Mesothelial cell of epicardium (in vitro differentiated cells): ENCODE measurements at places on chromosomes 3 and 15.

DNA sequence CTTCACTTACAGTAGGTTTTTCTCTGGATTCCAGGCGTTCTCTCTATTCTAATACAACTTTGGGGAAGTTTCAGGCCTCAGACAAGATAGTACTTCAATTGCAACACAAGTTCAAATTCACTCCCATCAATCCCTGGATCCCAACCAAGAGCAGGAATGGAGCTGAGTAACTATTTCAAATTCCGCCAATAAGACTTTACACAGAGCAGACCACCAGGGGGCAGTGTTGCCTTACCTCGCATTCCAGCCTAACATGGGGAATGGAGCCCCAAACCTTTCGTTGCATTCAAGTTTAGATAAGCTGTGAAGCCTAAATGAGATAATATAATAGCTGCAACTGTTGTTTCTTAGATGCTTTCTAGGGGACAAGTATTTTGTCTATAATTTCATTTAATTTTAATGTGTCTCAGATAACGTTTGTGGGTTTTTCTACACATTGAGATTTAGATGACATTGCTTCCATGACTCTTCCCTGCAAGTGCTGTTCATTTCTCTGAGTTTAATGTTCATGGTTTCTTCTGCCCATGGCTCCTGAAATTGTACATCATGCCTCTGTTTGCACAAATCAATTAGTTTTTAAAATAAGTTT, 186.7 kb downstream of the NSUN3 start:
- peak; percentile 76 for DNase-seq

DNA sequence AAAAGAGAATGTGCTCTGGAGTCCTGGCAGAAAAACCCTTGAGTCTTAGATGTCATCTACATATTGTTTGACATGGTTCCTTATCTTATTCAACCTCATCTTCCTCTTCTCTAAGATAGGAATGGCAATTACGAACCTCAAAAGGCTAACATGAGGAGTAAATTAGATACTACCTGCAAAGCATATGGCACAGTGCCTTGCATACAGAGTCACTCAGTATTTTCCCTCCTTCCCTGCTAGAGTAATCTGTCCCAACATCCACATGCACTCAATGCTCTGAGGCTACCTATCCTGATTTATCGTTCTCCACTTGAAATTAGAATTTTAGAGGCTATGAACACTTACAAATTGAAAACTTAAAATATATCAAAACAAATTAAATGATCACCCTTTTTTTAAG, 386.7 kb downstream of the RSL24D1 start:
- DNase-seq = no peak

DNA sequence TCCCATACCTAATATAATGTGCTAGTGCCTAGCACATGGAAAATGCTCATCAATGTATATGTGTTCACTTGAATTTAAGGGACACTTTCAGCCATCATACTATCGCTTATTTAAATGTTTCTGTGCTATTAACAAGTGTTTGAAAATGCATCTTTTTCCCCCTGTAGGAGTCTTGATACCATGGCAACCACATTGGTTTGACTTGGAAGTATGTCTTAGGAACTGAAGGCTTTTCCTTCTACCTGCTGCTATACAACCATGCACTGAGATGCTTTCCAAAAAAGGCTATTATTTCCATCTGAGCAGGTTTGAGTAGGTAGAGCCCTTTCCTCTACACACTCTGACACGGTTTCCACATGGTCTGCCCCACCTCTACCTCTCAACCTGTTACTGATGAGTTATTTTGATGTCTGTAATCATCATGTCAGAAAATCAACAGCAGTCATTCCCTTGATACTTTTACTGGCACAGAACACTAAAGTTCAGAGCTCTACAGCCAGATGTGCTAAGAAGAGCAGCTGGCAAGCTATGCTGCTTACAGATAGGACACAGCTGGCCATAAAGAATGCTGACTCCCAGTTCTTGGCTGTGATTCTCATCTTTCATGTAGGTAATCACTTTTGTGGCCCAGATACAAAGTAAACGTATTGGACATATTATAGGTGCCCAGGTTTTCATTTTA, 59.3 kb downstream of the RYR3 start:
- DNase-seq = no peak

DNA sequence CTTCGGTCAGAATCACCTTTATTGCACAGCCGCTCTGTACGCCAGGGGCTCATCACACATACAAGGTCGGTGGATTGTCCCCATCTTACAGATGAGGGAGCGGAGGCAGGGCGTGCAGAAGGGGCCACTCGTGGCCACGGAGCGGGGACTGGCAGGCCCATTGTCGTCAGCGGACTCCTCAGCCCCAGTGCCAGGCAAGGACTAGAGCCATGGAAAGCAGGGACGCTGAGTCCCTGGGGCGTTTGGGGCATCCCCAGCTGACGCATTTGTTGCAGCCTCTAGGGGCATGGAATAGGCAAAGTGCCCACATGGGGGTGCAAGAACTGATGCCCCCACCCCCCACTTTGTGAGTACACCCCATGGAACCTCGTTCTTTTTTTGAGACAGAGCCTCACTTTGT, 29.8 kb upstream of the FURIN start:
- DNase-seq = no peak

DNA sequence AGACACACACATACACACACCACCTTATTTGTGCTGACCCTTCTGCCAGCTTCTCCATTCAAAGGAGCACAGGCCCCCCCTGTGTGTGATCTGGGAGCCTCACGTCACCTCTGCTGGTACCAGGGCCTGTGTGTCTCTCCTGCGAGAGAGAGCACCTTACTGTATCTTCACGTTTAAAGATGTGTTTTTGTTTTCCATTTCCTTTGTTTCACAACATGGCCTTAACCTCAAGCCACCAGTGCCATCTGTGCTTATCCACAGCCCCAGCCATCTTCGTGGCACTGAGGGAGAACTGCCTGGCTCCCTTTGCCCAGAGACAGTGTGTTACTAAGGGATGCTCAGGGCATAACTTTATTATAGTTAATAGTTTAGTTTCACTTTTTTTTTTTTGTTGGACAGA, 52.3 kb downstream of the ABHD2 start:
- DNase-seq = no peak

GRCh38 chr3:101591071-101591470, 17.1 kb downstream of the PCNP start:
- no peak for DNase-seq

- no peak for DNase-seq
Observed at GRCh38 chr3:53111822-53112221, 18.4 kb downstream of the RFT1 start.

DNA sequence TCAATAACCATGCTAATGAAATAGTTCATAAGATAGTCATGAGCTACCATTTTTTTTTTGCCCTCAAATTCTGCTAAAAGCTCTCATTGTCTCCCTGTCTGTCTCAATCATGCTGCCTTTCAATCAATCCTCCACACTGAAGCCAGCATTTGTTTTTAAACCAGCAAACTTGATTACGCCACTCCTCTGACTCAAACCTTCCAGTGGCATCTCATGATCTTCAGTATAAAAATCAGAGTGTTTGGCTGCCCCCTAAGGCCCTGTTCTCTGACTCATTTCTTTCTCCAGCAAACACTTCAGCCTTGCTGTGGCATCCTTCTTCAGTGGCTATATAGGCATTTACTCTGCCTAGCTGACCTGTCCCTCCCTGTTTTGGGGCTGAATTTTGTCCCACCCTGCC, 36.0 kb upstream of the EOMES start:
- DNase-seq = no peak

GRCh38 chr3:183117056-183117455, 17.8 kb upstream of the MCCC1 start:
- no peak for DNase-seq

DNA sequence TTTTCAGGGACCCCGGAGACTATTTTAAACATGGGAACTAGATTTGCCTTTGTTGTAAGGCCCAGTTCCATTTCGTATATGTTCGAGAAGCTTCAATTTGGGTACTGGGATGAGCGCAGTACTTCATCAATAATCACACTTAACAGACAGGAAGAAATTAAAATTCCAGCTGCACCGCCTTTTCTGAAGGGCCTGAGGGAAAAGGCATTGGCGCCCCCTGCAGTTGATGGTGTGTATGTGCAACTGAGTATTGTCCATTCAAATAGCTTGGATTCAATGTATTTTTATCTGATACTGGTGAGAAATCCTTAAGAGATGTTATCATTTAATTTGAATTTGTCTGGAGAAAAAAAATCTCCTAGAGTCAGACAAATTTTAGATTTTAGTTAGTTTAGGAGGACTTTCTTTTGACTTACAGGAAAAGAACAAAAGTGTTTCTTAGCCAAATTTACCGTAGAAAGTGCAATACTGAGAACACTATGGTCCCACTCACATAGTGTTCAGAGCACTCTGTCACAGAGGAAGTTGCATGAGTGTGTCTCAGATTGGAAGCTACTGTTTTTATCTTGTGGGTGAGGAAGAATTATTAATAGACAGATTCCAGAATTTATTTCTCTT, 5.4 kb upstream of the ALDH1A2 start:
- peak; percentile 33 for DNase-seq

- no peak for DNase-seq
Observed at GRCh38 chr3:105367063-105367405, 325 bp downstream of the ALCAM start.

DNA sequence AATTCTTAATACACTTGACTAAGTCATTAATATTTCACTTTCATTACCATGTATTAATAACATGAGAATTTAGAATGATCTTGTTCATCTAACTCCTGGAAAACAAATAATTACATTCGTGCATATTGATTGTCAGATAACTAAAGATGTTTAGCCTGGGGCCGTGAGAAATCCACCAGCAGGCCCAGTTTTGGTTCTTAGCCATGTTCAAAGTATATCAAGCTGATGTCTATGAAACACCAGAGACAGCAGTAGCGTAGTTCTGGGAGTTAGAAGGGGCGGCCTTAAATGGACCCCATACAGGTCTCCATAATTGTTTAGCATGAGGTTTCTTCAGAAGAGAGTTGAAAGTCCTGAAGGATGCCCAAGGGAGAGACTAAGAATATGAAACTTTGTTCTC, 103.6 kb upstream of the DPH6 start:
- no peak for DNase-seq

DNA sequence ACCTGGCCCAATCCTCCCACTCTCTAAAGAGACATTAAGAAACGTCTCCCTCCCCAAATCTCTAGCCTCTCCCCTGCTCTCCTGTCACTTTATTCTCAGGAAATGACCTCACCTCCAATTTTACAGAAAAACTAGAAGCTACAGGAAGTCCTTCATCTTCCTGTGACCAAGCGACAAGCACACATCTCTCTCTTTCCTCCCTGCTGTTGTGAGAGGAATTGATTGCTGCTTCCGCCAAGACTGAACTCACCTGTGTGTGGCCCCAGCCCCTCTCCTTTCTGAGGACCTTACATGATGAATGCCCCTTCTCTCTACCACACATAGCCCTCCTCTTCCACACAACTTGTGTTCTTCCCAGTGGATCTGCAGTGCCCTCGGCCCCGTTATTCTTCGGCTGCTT, 18.2 kb downstream of the DNAJB8 start:
- DNase-seq = no peak

- DNase-seq = no peak
Observed at GRCh38 chr3:193846569-193846968, 253.6 kb downstream of the OPA1 start.

DNA sequence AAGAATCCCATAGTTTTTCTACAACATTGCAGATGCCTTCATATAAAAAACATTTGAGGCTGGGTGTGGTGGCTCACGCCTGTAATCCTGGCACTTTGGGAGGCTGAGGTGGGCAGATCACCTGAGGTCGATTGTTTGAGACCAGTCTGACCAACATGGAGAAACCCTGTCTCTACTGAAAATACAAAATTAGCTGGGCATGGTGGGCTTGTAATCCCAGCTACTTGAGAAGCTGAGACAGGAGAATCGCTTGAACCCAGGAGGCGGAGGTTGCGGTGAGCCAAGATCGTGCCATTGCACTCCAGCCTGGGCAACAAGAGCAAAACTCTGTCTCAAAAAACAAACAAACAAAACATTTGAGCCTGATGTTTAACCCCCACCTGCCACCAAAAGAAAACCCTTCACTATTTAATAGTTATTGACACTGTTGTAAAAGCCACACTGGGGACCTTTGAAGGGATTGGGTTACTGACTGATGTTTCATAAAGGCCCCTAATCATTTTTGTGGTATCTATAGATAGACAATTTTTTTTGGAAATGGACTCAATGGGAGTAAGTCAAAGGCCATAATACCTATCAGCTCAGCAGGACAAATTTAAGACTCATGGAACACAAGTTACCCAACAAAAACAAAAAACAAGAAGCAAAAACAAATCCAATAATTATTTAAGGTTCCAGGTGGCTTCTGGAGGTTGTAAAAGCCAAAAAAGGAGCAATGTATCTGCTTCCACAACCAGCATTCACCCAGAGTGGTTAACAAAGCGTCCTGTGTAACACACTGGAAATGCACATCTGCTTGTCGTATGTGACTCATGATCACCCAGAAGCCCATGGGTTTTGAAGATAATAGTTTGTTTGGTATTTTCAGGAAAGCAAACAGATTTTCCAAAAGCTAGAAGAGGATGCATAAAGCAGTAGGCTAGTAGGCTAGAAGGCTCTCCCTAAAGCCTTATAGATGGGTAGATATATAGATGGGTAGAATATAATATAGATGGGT, 41.2 kb downstream of the CDCP1 start:
- no peak for DNase-seq

DNA sequence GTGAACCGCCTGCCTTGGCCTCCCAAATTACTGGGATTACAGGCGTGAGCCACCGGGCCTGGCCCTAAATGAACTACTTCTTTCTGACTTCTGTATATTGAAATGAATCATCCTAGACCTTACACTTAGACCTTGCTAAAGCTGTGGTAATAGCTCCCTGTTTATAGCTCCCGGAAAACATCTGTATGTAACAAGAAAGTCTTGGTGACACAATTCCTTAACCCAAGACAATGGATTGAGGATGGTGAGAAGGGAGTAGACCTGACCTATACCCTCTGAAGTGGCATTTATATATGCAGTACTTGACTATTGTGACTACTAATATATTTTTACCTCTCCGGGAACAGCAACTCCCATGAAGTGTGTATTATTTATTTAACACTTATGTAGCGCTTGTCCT, 48.0 kb upstream of the TBL1XR1 start:
- DNase-seq = no peak

- DNase-seq = no peak
Observed at GRCh38 chr3:110708156-110708555, 363.5 kb upstream of the NECTIN3 start.

DNA sequence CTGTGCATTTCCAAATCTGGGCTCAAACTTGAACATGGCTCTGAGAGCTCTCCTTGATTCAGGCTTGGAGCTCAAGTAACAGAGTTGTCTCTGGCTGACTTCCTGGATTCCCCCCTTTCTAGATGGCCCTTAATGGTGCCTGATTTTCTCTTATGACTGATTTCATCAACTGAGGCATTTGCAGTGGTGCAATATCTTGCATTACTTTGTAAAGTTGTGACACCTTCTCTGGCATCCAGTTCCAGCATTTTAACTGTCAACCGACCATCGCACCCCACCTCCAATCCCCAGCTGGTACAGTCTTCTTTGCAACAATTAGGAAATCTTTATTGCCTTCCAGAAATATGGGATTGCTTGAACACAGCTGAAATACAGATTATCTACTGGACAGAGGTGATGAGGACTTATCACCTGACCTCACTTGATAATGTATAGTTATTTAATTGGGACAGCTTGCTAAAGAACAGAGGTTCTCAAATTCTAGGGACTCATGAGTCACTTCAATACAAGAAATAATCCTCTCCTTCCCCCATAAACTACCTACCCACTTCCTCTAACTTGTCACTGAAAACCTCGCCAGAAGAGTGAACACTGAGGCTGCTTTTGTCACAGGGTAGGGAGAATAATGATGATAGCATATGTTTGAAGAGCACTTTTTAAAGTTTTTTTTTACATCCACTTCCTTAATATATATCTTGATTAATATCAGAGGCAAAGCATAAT, 41.8 kb downstream of the FILIP1L start:
- no peak for DNase-seq

GRCh38 chr15:50519740-50520425, 26.6 kb downstream of the USP50 start:
- DNase-seq = no peak
